Spinal cord (tissue), 10 donors: ENCODE measurements at places on chromosomes 5 and 9. TPM values are rescaled to one million over a fixed set of nuclear protein-coding genes. Genes with fewer than 3 reads are reported as not detected.
A peak's percentile ranks its signal among the peaks of the same experiment; 100 is the strongest.

- H3K4me1 ChIP-seq: peaks cover 4% of the 10 kb centered on the region
- DNase-seq: no peak
- no peaks in the 10 kb centered on the region for H3K27me3 ChIP-seq
- no peak overlapping the region for H3K27ac ChIP-seq
- H3K4me3 ChIP-seq: no peak overlapping the region
- no peaks in the 10 kb centered on the region for H3K36me3 ChIP-seq
These were observed 95.0 kb downstream of the APBA1 start for GRCh38 chr9:69577123-69577522.

DNA sequence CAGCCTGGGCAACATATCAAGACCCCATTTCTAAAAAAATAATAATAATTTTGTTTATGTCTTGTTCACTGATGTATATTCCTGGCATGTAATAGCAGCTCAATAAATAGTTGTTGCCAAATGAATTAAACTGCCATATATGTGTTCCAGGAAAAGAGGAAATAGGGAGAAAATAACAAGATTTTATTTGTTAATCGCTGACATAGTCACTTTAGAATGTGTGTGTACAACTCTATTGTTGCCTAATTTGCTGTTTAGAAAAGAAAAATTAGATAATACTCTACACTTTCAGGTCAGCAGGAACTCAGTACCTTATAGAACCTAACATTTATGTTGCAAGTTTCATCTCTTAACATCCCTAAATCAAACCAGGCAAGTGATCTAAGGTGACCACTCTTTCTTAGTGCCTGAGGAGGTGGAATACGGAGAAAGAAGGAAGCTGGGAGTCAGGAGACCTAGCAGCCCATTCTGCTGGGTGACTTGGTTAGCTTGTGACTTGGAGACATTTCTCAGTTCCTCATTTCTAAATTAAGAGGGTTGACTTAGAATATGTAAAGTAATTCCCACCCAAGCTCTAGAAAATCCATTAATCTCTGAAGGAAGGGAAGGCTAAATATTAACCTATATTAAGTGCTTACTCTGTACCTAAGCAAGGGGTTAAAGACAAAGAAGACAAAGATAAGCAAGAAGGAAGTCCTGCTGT, 110.3 kb upstream of the IQGAP2 start:
- H3K27me3 ChIP-seq: no peaks in the 10 kb centered on the region
- no peak for DNase-seq
- no peaks in the 10 kb centered on the region for H3K36me3 ChIP-seq
- no peaks in the 10 kb centered on the region for H3K4me1 ChIP-seq

GRCh38 chr5:180294913-180295555, 3.2 kb upstream of the MAPK9 start:
- no peak overlapping the region for H3K4me3 ChIP-seq
- peaks cover 6% of the 10 kb centered on the region for H3K36me3 ChIP-seq
- no peak for DNase-seq

Gene EXOC3
- 44.2 TPM for total RNA-seq

DNA sequence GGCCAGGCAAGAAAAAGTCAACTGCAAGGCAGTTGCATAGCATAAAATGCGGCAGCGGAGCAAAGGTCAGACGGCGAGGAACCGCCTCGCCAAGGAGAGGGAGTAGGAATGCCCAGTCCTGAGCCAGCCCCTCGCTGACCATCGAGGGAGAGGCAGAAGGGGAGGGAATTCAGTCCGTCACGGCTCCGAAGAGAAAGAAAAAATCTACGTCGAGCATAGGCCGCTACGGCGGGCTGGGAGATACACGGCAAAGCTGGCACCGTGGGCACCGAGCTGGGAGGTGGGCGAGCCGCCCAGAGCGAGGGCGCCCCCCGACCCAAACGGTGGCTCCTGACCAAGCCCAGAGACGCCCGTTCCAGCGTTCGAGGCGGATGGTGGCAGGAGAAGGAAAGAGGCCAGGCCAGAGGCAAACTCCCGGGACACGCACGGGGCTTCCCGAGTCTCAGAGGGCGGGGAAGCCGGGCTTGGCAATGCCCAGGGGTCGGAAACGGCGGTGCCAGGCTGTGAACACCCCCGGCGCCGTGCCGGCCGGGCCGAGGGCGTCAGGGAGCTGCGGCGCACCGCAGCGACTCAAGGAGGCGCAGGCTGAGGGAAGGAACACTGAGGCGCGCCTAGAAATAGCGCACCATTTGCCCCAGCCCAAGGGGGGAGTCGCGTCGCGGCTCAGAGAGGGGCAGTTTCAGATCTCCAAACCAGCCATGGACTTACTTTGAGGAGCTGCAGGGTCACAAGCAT, 518 bp downstream of the SPRY4 start:
- H3K4me3 ChIP-seq: peak overlapping the region; percentile 86
- peak overlapping the region; percentile 93 for H3K27ac ChIP-seq
- H3K4me1 ChIP-seq: peaks cover 71% of the 10 kb centered on the region
- no peaks in the 10 kb centered on the region for H3K36me3 ChIP-seq
- peaks cover 18% of the 10 kb centered on the region for H3K27me3 ChIP-seq

DNA sequence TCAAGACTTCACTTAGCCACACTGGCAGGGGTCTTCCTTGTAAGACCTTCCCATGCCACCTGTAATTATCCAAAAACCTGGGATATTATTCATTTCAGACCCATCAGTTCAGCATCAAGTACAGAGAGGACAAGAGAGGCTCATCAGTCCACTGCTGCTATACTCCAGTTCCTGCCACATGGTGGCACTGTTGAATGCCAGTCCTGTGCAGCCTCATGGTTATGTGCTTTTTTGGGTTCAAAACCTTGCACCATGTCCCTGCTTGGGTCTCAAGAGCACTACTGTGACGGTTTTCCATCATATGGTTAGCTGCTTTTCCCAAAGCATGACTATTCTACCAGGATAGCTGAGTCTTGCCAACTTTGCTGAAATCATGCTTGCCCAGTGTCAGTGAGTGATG, 8.5 kb downstream of the PTGS1 start:
- H3K27me3 ChIP-seq: no peaks in the 10 kb centered on the region
- no peaks in the 10 kb centered on the region for H3K36me3 ChIP-seq
- no peak for DNase-seq
- H3K4me3 ChIP-seq: no peak overlapping the region
- H3K4me1 ChIP-seq: peaks cover 27% of the 10 kb centered on the region

DNA sequence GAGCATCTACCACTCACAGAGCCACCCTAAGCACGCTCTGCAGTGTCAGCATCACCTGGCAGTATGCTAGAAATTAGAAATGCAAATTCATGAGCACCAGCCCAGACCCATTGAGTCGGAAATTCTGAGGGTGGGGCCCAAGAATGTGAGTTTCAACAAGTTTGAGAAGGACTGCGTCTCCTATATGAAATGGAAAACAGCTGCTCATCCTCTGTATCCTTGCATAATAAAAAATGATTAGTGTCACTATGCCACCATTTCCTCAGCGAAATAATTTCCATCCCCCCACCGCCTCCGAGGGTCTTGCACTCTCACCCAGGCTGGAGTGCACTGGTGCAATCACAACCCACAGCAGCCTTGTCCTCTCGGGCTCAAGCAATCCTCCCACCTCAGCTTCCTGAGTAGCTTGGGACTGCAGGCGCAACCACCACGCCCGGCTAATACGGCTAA, 1.3 kb upstream of the IQGAP2 start:
- H3K27me3 ChIP-seq: peaks cover 9% of the 10 kb centered on the region
- peak overlapping the region; percentile 67 for H3K4me3 ChIP-seq
- no peak overlapping the region for H3K27ac ChIP-seq
- no peaks in the 10 kb centered on the region for H3K36me3 ChIP-seq

DNA sequence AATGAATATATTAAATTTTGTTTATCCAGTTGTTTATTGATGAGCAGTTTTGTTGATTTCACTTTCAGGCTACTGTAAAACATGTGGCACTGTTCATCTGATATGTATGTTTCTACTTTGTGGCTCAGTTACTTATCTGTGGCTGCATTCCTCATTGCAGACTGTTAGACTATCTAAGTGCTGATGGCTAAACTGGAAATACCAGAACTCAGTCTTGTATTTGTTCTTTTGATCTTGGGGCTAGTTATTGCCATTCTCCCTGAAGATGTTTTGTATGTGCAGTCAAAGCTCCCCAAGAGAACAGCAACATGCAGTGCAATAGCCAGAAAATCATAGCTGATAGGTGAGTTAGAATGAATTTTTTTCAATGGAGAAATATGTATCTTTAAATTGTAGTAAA, 162.2 kb downstream of the GADD45G start:
- H3K4me1 ChIP-seq: peaks cover 5% of the 10 kb centered on the region
- no peaks in the 10 kb centered on the region for H3K36me3 ChIP-seq
- DNase-seq: no peak
- no peaks in the 10 kb centered on the region for H3K27me3 ChIP-seq
- H3K27ac ChIP-seq: no peak overlapping the region
- no peak overlapping the region for H3K4me3 ChIP-seq

Gene C9orf43
- total RNA-seq: 0.69 TPM

DNA sequence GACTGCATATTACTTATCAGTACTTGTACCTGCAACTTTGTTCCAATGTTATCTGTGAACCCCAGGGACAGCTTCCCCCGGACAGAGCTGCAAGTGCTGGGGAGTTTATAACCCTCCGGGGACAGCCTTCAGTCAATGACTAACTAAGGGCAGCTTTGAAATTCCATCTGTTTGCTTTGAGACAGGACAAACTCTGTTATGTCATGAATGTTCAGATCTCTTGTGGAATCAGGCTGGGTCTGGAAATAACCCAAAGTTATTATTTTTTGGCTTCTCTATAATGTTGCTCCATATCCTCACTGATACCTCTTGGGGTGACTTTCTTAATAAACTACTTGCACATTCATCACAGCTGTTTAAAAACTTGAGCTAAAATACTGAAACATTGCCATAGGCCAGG, 617.5 kb upstream of the TLE4 start:
- H3K27ac ChIP-seq: no peak overlapping the region
- no peaks in the 10 kb centered on the region for H3K27me3 ChIP-seq
- no peak for DNase-seq
- no peaks in the 10 kb centered on the region for H3K36me3 ChIP-seq

GRCh38 chr9:120592210-120592609, 12.2 kb upstream of the CDK5RAP2 start:
- H3K4me3 ChIP-seq: no peak overlapping the region
- peaks cover 2% of the 10 kb centered on the region for H3K36me3 ChIP-seq
- no peaks in the 10 kb centered on the region for H3K4me1 ChIP-seq
- DNase-seq: no peak
- H3K27me3 ChIP-seq: no peaks in the 10 kb centered on the region

DNA sequence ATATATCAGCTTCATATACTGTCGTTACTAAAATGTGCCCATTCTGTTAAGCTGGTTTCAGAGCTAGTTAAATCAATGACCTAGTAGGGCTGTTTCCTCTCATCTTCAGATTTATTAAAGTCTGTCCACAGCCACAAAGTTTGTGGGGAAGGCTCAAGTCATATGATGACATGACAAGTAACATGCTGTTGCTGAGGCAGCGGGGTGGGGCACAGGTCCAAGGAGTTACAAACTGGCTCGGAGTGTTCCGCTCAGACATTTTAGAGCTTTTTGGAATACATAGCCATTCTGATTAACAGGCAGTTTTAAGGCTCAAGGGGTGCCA, 2.7 kb upstream of the ANP32B start:
- peaks cover 20% of the 10 kb centered on the region for H3K4me1 ChIP-seq
- no peaks in the 10 kb centered on the region for H3K27me3 ChIP-seq
- no peak overlapping the region for H3K4me3 ChIP-seq
- DNase-seq: no peak

- H3K27me3 ChIP-seq: no peaks in the 10 kb centered on the region
- peak overlapping the region; percentile 37 for H3K27ac ChIP-seq
- H3K36me3 ChIP-seq: no peaks in the 10 kb centered on the region
- H3K4me3 ChIP-seq: no peak overlapping the region
These were observed 140.9 kb upstream of the DMRT1 start for GRCh38 chr9:700365-701282.

Gene UGT3A2
- total RNA-seq: 2.0 TPM

Gene GABRA1
- 5.5 TPM for total RNA-seq

DNA sequence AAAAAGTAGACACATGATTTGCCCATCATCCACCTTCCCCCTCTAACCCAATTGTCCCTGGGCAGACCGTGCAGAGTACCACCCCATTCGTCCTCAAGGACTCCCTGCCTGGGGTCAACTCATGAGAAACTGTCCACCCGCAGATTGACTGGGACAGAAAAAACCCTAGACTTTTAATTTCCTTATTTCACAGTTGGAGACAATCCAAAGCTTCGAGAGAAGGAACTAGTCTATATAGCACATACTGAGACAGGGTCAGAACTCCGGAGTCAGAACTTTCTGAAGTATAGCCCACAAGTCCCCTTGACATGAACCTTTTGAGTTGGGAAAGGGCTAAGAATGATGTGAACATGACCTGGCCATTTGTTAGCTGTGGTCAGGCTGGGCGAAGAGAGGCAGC, 7.5 kb upstream of the GPX3 start:
- no peaks in the 10 kb centered on the region for H3K36me3 ChIP-seq
- peaks cover 4% of the 10 kb centered on the region for H3K4me1 ChIP-seq
- no peak overlapping the region for H3K27ac ChIP-seq
- no peak for DNase-seq
- no peak overlapping the region for H3K4me3 ChIP-seq

Gene PCDHB14
- 11.9 TPM for total RNA-seq
